ENCODE measurements at places on chromosomes 6 and 20. TPM values are rescaled to one million over a fixed set of nuclear protein-coding genes. Genes with fewer than 3 reads are reported as not detected.

RIMS4 gene
- total RNA-seq = not detected

C6orf141 gene
- not detected for total RNA-seq

RSPO3 gene
- not detected for total RNA-seq

SLC52A3 gene
- 0.69 TPM for total RNA-seq

PTCRA gene
- total RNA-seq = not detected

FILIP1 gene
- 0.09 TPM for total RNA-seq

FAM184A gene
- total RNA-seq = 13.6 TPM

CDSN gene
- total RNA-seq = not detected

Measured in K562 (cell line).